AG04449 (cell line): ENCODE measurements at places on chromosomes 5 and 9.

GRCh38 chr5:72505539-72506157 is 1.6 kb downstream of the ZNF366 start:
- DNase-seq, result no peak

DNA sequence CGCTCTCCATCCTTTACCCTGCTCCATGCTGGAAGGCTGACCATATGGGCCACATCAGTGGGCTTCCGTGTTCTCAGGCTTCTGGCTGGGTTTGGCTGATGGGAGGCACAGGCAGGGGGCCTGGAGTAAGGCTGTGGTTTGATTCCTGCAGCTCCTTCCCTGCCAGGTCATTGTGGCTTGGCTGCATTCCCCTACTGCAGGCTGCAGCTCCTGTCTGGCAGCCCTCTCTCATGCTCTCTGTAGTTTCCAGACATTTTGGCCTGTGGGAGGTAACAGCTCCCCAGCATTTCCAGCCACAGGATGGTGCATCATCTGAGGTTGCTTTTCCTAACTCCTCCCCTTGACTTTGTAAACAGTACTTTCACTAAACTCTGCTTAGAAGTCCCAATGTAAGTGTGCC is 102.0 kb upstream of the PTPN3 start:
- peak; percentile 33 for DNase-seq

DNA sequence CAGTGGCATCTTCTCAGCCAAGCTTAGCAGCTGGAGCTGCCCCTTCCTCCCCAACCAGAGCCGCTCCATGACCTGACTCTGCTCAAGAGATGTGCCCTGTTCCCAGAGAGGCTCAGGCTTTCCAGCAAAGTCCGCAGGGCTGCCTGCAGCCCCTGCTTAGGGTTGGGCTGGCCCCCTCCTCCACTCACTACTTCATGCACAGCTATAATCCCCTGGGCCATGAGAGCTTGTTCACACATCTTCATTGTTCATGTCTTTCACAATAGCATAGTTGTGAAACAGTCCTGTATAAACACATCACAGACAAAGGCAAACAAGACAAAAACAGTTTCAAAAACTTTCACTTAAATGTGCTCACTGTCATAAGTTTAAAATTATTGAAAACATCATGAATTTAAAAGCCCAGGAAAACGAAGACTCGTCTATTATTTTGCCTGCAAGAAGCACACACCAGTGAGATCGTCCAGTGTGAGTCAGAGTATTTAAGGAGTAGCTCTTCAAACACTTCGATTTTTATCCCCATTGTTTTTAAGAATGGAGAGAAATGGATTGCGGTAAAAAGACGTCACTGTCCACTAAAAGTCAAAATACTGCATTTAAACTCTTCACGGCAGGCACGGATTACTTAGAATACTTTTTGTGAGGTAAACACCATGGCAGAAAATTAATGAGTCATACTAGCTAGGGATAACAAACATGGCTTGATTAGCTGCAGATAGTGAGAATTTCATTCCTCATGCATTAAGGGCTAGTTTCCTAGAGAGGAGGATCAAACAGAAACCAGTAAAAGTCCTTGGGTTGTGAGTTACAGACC is 40.7 kb upstream of the S1PR3 start:
- DNase-seq, result no peak

DNA sequence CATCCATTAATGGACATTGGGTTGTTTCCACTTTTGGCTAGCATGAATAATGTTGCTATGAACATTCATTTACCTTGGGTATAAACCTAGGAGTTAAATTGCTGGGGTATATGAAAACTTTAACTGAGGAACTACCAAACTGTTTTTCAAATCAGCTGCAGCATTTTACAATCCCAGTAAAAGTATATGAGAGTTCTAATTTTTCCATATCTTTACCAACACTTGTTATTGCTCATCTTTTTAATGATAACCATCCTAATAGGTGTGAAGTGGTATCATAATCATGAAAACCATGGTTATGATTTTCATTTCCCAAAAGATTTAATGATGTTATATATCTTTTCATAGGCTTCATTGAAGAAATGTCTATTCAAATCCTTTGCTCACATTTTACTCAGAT is 15.5 kb upstream of the FBXO38 start:
- DNase-seq, result no peak

- no peak for DNase-seq
Measured at GRCh38 chr5:135625961-135626360, 47.2 kb upstream of the CXCL14 start.
